ENCODE measurements at places on chromosomes 1 and 21.
A peak's percentile ranks its signal among the peaks of the same experiment; 100 is the strongest.

DNA sequence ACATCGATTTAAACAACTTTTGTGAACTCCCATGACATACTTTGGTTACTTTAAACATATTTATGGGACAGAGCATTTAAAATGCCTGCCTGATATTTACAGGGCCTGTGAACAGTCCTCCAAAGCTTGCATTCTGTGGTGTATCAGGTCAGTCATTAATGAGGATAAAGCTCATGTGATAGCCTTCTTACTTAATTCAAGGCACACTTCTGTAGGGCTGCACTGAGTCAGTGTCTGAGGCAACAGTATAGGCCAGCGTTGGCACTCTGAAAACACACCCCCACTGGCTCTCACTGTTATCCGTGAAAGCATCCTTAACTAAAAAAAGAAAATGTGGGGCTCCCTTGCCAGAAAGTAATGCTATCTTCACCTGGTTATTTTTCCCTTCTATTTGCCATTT, 200.0 kb downstream of the NFIA start:
- no peak for DNase-seq

DNA sequence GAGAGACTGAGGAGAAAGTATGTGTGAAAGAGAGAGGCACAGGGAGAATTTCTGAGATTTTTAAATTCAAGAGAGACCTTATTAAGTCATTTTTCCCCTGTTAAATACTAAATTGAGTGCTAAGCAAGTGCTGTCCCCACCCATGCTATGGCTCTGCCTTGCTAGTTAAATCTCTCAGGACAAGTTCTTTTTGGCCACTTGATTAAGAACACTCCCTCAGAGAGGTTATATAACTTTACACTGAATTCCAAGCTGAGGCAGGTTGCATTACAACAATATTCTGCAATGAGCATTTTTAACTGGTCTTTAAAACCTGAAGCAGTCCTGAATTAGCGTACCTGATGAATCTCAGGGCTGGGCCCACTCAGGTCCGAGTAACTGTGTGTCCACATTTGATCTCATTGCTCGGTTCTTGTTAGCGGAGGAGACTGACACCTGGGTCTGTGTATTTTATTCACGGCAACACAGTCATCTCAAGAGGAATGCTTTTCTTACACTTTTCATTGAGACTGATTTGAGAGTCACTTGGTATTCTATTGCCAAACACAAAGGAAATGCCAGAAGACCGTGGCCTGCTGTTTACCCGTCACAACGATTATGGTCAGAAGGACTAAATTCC, 187.6 kb upstream of the ST6GALNAC5 start:
- DNase-seq, result no peak

DNA sequence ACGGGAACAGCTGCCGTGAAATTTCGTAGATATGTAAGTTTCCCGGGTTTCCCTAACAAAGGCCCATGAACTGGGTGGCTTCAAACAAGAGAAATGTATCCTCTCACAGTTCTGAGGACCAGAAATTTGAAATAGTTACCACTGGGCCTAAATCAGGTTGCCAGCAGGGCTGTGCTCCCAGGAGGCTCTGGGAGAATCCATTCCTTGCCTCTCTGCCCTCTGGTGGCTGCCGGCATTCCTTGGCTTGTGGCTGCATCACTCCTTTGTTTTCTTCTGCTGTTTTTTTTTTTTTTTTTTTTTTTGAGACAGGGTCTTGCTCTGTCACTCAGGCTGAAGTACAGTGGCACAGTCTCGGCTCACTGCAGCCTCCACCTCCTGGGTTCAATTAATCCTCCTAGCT, 23.7 kb downstream of the UMODL1 start:
- DNase-seq, result no peak

- DNase-seq, result peak; percentile 64
These were observed 24.5 kb downstream of the LAMB3 start for GRCh38 chr1:209627732-209628196.

DNA sequence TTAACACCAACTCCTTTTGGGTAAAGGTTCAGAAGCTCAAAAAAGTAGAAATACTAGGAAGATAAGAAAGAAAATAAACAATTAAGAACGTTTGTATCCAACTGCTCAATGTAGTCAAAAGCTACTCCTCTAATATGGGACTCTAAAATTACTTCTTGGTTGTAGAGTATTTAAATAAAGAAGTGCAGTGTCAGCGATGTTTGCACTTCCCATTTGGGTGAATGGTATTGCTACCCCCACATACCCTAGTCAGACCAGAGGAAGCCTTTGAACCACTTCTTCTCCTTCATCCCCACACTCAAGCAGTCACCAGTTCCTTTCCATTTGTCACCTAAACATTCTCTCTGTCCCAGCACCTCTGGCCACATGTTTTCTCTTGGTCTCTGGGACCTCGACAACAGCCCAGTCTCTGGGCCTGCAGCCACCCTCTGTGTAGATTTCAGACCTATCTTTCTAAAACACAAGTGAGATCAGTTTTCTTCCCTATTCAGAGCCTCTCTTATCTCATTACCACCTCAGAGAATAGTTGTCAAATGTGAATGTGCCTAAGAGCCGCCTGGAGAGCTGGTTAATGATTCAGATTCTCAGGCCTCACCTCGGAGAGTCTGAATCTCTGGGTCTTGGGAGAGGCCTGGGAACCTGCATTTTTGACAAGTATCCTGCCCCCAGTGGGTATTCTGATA, 109.8 kb downstream of the OMA1 start:
- DNase-seq, result no peak

- DNase-seq, result no peak
These were observed 27.3 kb upstream of the ZNF362 start for GRCh38 chr1:33228935-33229487.

- no peak for DNase-seq
These were observed 398.4 kb downstream of the ZP4 start for GRCh38 chr1:237492359-237492758.

DNA sequence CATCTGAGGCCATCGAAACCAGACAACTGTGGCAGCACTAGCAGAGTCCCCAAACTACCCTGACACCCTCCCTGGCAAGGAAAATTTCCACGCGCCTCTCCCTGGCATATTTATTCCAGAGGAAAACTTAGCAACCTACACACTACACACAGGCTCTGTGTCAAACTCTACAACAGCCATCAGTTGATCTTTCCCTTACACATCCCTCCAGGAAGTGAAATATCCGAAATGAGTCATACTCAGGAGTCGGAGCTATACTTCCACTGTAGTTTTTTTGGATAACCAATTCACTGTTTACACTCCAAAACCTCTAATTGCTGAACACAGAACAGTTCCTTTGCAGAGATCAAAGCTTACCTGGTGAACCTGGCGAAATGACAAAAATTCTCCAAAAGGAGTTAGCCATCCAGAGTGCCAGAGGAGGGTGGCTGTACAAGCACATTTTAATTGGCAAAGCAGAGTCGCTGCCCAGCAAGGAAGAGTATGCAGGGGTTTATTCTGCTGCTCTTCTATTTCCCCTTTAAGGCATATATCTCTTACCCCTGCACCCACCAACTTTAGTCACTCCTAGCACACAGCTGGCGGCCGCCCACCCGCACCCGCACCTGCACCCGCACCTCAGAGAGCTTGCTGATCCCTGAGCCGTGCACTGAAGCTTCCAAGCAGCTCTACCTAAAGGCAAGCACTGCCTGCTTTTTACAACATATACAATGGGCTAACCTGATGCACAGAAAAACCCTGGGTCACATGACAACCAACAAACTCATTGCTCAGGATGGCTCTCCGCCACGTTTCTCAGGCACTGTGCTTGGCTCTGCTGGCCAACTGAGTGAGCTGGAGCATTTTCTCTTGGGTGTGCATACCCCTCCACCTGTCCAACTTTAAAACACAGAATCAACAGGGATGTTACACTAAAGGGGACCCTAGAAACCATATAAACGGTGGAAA, 54.9 kb downstream of the CAPZB start:
- DNase-seq, result no peak

Measured in stimulated activated CD8-positive, alpha-beta memory T cell treated with anti-CD3 and anti-CD28 coated beads, Interleukin-7, amount 100 ng/mL, for 1 hour (primary cell).